NCI-H446 (cell line): ENCODE measurements at places on chromosomes 11 and 22.
A peak's percentile ranks its signal among the peaks of the same experiment; 100 is the strongest.

- DNase-seq = no peak
Measured at GRCh38 chr22:46638601-46639431, 18.6 kb downstream of the GRAMD4 start.

GRCh38 chr11:32071811-32072210 lies 19.1 kb upstream of the RCN1 start:
- DNase-seq = no peak

GRCh38 chr11:19435306-19435989 lies 194.7 kb upstream of the E2F8 start:
- no peak for DNase-seq

DNA sequence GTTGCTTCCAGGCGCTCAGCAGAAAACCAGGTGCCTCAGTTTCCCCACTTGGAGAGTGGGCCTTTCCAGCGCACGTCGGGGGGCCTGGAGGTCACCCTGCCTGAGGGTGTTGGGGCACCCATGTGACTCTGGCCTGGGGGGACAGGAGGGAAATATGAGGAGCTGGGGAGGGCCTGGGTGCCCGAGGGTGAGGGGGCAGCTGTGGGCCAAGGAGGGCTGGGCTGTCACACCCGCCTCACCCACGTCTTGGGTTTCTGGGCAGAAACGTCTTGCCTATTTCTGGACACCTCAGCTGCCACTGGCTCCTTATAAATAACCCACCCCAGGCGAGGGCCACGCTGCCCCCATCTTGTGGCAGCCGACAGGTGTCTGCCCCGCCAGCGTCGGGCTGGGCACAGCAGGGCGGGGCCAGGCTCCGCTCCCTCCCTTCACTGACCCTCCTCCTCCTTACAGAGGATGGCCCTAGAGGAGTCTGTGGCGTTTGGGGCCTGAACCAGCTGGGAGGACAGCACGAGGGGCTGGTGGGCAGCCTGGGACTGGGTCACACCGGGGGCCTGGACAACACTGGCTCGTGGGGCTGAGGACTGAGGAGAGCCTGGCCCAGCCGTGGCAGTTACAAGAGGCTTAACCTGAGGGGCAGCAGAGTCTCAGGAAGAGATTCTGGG lies 1.5 kb downstream of the TNNT3 start:
- DNase-seq = no peak

GRCh38 chr11:111155021-111155420 lies 90.5 kb upstream of the POU2AF2 start:
- peak; percentile 54 for DNase-seq

GRCh38 chr11:2468363-2469235 lies 23.8 kb downstream of the KCNQ1 start:
- no peak for DNase-seq

GRCh38 chr11:614021-614622 lies 1.6 kb downstream of the IRF7 start:
- DNase-seq = no peak

DNA sequence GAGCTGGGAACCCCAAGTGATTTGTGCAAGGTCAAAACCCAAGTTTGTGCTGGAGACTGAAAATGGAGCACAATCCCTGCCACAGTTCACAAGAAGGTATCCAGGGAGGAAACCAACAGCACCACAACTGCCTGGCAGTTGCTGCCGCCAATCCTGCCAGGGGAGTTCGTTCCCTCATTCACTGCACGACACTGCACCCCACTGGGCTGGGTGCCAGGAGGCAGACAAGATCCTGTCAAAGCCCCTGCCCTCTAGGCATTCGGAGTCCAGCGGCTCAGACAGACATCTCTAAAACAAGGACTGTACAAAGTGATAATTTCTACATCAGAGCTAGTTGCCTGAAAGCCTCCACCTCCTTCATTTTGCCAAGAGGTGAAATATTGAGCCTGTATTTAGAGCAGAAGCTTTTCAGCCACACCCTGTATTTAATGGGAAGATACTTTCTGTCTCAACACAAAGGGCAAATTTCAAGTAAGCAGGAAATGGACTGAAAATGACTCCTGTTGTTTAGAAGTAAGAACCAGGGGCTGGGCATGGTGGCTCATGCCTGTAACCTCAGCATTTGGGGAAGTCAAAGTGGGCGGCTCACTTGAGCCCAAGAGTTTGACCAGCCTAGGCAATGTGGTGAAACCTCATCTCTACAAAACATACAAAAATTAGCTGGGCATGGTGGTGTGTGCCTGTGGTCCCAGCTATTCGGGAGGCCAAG lies 277.4 kb upstream of the NARS2 start:
- no peak for DNase-seq

GRCh38 chr22:27331526-27332281 lies 469.9 kb downstream of the MN1 start:
- no peak for DNase-seq

GRCh38 chr11:103602840-103603239 lies 433.6 kb upstream of the DDI1 start:
- no peak for DNase-seq

DNA sequence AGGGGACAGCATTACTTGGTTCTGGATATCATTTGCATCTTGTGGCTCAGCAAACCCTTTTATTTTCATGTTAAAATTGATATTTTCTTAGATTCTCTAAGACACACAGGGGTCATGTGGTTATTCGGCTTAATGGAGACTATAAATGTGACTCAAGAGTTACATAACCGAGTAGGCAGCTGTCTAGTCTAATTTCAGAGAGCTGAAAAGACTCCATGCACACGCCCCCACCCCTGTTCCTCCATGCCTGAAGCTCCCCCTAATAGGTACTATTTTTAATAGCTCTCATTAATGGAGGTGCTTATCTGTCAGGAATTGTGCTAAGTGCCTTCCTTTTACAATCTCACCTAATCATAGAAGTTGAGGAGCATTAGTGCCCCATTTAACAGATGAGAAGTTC lies 189.2 kb upstream of the ARHGAP20 start:
- no peak for DNase-seq
